NCI-H2171 (cell line): ENCODE measurements at places on chromosomes 5 and 9.

GRCh38 chr5:157471709-157472108 lies 11.7 kb downstream of the NIPAL4 start:
- no peak for DNase-seq

GRCh38 chr9:134653259-134654009 lies 11.8 kb downstream of the COL5A1 start:
- DNase-seq = no peak

DNA sequence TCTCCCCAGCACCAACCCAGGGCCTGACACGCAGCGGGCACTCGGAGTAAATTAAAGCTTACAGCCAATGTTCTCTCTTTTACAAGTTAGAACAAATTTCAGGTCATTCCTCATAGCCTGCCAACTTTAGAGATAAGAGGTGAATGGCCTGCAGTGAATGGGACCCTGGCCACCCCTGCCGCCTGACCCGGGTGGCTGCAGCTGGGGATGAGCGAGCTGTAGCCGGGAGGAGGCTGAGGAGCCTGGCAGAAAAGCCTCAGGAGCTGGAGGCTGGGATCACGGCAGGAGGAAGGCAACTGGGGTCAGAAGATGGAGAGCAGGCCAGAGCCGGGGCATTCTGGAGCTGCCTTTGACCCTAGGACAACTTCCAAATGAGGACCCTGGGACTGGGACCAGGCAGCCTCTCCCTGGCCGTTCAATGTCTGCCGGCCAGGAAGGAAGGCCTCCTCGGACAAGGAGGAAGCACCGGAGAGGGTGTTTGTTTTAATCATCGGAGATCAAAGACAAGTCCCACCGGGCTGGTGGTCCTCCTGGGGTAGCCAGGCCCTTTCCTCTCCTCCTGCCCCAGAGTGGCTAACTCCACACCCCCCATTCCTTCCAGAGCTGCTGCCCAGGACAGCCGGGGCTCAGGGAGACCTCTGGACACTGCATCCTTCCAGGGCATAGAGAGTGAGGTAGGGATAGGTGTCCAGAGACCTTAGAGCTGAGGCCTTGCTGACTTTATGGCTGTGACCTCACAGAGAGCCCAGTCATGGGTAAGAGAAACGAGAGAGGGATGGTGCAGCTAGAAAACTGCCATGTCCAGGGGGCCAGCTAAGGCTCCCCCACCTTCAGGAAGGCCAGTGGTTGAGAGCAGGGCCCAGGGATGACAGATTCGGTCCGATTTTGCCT lies 87.3 kb upstream of the LMX1B start:
- DNase-seq = no peak

DNA sequence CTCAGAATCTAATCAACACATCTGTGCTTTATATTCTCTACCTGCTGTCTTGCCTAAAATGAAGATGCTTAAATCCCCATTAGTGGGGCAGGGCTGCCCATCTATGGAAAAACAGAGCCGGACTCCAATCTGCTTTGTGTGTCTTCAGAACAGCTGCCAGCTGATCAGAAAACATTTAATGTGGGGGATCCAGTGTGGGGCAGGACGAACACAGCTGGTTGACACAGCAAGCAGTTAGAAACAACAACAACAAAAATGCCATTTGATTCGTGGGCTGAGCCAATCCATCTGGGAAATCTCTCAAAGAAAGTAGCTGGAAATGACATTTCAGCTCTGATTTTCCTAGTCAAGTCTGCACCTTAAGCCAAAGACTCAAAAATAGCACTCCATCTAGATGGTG lies 99.8 kb downstream of the PPP2R2B start:
- DNase-seq = no peak

GRCh38 chr5:16883176-16883575 lies 52.9 kb downstream of the MYO10 start:
- DNase-seq = no peak
